ENCODE measurements at places on chromosomes 7 and 10.

DNA sequence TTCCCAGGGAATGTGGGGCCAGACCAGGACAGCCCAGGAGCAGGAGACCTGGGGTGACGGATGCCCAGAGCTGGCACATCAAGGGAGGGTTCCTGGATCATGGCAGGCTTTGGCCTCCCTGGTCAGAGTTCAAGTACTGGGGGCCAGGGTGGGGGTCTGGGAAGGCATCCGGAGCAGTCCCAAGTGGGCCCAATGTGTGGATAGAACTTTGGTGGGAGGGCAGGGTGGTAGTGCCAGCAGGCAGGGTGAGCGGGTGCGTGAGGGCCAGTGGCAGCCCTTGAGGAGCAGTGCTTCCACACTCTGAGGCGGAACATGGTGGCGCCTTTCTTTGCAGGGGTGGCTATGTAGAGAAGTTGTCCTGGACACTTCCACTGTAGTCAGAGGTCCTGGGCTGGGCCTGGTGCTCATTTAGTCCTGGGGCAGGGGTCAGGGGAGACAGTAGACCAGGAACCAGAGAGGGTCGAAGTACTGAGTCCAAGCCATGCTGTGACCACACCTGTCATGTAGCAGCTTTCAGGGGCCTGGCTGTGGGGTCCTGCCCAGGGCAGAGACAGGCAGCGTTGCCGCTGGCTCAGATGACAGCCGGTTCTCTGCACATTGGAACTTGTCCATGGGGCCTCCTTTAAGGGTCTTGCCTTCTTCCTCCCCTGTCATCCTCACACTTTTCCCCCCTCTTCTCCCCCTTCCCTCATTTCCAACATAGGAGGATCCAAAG lies 22.2 kb upstream of the CSGALNACT2 start:
- DNase-seq = no peak

- no peak for DNase-seq
Measured at GRCh38 chr7:144525956-144526355, 122.5 kb upstream of the NOBOX start.

- no peak for DNase-seq
Measured at GRCh38 chr7:74404741-74405140, 49.0 kb upstream of the GTF2IRD1 start.

DNA sequence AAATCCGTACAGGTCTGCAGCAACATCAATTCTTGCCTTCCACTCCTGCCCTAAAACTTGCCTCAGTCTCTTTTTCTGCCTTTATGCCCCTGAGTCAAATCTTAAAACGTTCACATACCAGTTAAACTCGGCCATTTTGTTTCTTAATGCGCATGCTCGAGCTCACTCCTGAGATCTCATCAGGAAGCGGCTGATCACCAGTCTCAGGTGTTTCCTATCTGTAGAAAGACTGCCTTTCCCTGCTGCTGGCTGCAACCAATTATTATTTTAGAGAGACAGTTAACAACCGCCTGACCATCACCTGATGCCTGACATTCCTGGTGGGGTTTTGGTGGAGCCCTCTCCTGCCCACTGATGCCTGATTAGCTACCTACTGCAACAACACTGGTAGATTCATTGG lies 70.2 kb upstream of the TMEM140 start:
- no peak for DNase-seq

DNA sequence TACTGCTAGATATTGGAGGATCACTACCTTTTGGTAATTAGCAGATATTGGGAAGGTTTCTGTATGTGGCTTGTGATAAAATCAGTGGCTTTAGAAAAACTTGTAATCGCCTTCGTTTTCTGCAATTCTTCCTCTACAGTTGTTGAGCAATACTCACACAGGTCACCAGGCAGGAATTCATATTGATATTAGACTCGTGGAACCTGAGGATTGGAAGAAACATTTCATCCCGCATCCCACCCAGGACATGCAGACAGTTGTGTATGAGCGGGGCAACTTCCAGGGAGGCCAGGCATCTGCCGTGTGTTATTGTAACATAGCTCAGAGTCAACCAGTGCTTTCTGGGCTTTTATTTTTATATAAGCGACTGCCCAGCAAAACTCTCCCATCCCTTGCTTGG lies 821.3 kb downstream of the LRMDA start:
- no peak for DNase-seq

GRCh38 chr10:122558452-122558851 lies 2.1 kb upstream of the DMBT1 start:
- DNase-seq = no peak

GRCh38 chr10:6108072-6108471 lies 19.2 kb downstream of the RBM17 start:
- DNase-seq = no peak

GRCh38 chr7:3682028-3682710 lies 381.1 kb downstream of the SDK1 start:
- no peak for DNase-seq

All from fibroblast of the conjunctiva (primary cell).